ENCODE measurements at places on chromosomes 6 and 20.

DNA sequence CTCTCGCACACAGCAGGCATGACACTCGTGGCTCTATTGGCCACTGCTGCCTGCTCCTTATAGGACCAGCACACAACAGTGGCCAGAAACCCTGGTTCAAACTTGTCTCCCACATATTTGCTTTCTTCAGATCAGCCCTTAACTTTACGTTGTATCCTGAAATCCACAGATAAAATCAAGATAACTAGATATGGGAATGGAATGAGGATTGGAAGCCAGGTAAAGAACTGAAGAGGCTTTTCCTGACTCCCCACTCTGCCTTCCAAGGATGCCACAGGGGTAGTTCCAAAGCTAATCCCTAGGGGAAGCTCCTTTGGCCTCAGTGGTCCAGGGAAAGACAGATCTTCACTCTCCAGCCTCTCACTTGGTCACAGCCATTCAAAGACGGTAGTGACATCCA lies 86.5 kb downstream of the INSM1 start:
- DNase-seq = no peak

GRCh38 chr6:39280247-39280731 lies 33.9 kb downstream of the KCNK17 start:
- DNase-seq = no peak

- DNase-seq = no peak
Measured at GRCh38 chr20:64080813-64081623, 1.1 kb downstream of the OPRL1 start.

DNA sequence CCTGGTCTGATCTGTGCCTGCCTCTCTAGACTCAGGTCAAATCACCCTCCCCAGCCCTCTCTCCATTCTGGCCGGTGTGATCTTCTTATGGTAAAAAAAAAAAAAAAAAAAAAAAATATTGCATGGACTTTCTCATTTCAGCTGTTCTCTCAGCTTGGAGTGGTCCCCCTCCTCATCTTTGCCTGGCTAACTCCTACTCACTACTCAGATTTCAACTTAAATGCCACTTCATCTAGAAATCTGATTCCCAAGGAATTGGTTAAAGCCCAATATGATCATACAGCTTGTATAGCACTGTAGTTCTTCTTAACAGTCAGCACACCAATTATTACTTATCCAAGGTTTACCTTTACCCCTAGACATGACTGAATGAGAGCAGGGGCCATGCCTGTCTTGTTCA lies 105.9 kb upstream of the CARMIL1 start:
- no peak for DNase-seq

- no peak for DNase-seq
Measured at GRCh38 chr6:1144842-1145767, 166.8 kb upstream of the FOXQ1 start.

- DNase-seq = no peak
Measured at GRCh38 chr6:168968801-168969200, 284.8 kb downstream of the THBS2 start.

GRCh38 chr20:32806356-32806755 lies 13.4 kb upstream of the MAPRE1 start:
- DNase-seq = no peak

DNA sequence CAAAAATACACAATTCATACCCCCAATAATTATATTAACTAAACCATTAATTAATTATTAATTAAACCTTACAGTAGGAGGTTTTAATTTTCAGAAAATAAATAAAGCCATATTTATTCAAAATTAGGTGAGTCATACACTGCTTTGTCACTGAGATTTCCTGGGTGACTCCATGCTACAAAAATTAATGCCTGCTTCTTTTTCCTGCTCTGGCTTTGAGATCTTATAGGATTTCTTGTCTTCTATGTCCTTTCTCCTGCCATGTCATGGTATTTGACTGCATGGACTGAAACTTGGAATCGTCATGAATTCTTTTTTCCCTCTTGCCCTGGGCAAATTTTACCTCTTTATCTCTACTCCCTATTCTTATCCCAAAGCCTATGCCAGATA lies 133.2 kb downstream of the PHACTR1 start:
- no peak for DNase-seq

DNA sequence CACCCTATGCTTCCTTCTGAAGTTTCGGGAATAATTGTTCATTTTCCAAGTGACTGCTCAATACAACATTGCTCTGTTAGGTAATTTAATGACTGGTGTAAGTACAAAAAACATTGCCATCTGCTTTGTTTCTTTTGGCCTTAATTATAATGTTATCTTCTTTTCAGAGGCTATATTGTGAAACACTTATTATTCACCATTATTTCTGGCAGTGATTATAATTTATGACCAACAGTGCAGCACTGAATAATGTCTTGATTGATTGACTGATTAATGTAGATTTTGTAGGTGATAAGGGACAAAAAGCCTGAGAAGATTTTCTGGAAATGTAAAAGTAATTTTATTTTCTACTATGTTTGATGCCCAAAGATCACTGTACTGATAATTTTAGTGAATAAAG lies 377.7 kb downstream of the PLCB1 start:
- DNase-seq = no peak

- no peak for DNase-seq
Measured at GRCh38 chr6:134020968-134021367, 31.5 kb downstream of the SLC2A12 start.

GRCh38 chr6:152119831-152120230 lies 312.3 kb downstream of the ESR1 start:
- DNase-seq = no peak

DNA sequence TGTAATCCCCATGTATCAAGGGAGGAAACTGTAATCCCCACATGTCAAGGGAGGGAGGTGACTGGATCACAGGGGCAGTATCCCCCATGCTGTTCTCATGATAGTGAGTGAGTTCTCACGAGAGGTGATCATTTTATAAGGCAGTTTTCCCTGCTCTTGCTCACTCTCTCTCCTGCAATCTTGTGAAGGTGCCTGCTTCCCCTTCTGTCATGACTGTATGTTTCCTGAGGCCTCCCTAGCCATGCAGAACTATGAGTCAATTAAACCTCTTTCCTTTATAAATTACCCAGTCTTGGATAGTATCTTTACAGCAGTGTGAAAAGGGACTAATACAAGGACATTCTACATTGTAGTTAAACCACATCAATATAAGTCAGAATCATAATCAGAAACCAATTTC lies 112.4 kb downstream of the BTBD9 start:
- DNase-seq = no peak

GRCh38 chr6:148808786-148809304 lies 62.0 kb downstream of the UST start:
- no peak for DNase-seq

- DNase-seq = no peak
Measured at GRCh38 chr6:31158863-31159855, 770 bp downstream of the TCF19 start.

GRCh38 chr6:36840432-36841403 lies 1.5 kb upstream of the CPNE5 start:
- no peak for DNase-seq

DNA sequence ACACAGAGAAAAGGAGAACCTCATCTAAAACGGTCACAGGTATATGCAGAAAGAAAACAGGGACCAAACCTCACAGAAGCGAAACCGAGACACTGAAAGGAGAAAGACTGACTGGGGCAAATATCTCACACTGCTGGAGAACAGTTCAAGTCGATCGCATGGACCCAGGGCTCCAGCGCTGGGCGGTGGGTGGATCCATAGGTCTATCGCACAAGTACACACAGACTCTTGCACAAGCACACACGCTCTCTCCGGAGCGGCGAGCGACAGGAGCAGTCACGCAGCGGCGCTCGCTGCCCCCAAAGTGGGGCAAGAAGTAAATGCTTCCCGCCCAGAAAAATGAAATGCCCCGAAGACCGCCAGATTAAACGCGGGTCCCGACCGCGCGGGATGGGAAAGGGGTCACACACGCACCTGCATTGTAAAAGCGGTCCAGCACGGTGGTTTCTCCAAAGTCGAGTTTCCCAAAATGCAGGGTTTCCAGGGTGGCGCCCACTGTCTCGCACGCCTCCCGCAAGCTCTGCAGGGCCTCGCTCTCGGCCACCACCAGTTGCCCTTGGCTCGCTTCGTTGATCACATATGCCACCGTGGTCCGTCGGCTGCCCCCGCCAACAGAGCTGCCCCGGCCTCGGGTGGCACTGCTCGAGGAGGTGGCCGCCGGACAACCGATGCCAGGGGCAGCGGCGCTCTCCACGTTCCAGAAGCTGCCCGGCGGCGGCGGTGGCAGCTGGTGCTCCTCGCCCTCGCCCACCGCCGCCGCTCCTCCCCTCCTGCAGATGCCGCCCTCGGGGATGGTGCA lies 782 bp downstream of the MAP3K5 start:
- DNase-seq = peak; percentile 45

DNA sequence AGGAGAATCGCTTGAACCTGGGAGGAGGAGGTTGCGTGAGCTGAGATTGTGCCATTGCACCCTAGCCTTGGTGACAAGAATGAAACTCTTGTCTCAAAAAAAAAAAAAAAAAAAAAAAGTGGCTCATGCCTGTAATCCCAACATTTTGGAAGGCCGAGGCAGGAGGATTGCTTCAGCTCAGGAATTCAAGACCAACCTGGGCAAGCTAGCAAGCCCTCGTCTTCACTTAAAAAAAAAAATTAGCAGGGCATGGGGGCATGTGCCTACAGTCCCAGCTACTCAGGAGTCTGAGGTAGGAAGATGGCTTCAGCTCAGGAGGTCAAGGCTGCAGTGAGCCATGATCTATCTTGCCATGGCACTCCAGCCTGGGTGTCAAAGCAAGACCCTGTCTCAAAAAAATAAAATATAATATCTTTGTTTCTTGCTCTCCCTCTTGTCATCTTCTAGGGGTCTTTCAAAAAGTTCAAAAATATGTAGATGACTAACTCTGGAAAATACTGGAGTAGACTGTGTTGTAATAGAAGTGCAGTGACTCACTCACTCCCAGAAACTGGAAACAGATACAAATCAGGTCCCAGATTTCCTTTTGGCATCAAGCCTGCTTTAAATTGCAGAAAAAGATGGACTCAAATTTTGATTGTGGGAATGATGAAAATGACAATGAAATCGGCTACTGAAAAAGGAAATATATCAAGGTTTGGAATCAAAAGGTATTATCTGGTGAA lies 2.8 kb upstream of the GINM1 start:
- DNase-seq = no peak

- DNase-seq = no peak
Measured at GRCh38 chr6:143179901-143180612, 119.4 kb downstream of the AIG1 start.

DNA sequence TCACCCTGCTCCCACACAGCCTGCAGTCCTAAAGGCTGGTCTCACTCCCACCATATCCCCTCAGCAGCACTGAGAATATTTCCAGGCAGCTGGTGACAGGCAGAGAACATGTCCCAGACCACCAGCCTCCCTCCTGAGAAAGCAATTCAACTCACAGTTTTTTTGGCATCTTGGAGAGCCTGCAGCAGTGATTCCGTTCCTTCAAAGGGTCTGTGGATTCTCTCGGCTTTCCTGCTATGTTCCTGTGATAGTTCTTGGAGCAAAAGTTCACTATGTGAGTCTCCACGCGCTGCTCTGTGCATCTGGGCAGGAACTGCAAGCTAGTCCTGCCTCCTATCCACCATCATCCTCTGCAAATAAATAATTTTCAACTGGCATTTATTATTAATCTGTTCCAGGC lies 448.3 kb upstream of the HSF2 start:
- DNase-seq = no peak

DNA sequence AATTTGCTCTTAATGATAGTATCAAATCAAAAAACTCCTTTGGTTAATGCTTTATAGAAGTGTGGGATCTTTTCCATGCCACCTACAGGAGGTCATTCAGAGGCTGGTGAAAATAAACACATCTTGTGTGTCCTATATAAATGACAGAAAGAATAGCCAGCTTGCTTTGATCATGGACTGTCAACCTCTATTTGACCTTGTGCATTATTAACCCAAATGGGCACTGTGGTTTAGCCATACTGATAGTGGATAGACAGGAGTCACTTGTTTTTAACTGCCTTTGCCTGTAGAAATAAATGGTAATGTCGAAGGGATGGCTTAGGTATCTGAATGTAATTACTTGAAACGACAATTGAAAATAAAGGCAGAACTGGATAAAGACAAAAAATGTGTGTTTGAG lies 123.8 kb downstream of the CDKAL1 start:
- no peak for DNase-seq

- no peak for DNase-seq
Measured at GRCh38 chr6:154166140-154166539, 127.1 kb downstream of the OPRM1 start.

GRCh38 chr20:21519136-21519584 lies 5.3 kb upstream of the NKX2-2 start:
- no peak for DNase-seq

DNA sequence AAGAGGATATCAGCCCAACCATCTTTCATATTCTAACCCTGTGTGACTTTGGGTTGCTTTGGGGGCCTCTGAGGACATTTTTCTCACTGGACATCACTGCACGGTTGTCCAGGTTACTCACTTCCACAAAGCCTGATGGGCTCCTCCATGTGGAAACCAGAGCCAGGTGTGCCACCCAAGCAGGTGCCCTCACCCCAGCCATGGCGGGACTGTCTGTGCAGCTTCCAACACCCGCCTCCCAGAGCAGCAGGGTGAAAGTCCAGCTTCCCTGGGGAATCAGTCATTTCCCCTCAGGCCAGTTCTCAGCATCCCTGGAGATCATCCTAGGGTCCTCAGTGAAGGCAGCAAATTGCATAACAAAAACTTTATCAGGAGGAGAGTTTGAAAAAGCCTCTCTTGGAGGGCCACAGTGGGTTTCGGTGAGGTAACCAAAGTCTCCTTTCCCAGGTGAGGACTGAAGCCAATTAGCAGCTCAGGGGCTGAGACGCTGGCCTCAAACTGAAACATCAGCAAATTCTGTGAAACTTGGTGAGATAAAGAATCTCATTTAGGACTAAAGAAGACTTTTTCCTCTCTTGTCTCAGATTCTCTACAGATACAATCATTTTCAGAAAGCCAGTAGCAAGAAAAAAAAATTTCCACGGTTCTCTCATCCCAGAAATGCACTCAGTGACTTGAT lies 289.6 kb upstream of the CDH4 start:
- DNase-seq = no peak

DNA sequence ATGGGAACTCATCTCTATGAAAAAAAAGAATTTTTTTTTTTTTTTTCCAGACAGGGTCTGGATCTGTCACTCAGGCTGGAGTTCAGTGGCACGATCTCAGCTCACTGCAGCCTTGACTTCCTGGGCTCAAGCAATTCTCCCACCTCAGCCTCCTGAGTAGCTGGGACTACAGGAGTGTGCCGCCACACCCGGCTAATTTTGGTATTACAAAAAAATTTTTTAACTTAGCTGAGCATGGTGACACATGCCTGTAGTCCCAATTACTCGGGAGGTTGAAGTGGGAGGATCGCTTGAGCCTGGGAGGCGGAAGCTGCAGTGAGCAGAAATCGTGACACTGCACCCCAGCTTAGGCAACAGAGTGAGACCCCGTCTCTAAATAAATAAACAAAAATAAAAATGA lies 7.5 kb downstream of the DEF6 start:
- DNase-seq = no peak

GRCh38 chr6:122622479-122622878 lies 12.3 kb downstream of the PKIB start:
- DNase-seq = no peak

- no peak for DNase-seq
Measured at GRCh38 chr6:29656157-29656556, 735 bp upstream of the MOG start.

GRCh38 chr6:110098511-110099116 lies 80.9 kb downstream of the WASF1 start:
- no peak for DNase-seq

- DNase-seq = no peak
Measured at GRCh38 chr20:57660922-57661745, 40.9 kb upstream of the ZBP1 start.

GRCh38 chr6:16258709-16259075 lies 20.3 kb downstream of the GMPR start:
- DNase-seq = no peak

GRCh38 chr6:13299918-13300317 lies 28.4 kb downstream of the TBC1D7 start:
- DNase-seq = no peak
